ENCODE measurements at places on chromosomes 12 and 14. TPM values are rescaled to one million over a fixed set of nuclear protein-coding genes. Genes with fewer than 3 reads are reported as not detected.
A peak's percentile ranks its signal among the peaks of the same experiment; 100 is the strongest.

The HDAC7 gene
- total RNA-seq = 21.6 TPM

GRCh38 chr12:52038447-52038846 is 12.8 kb upstream of the NR4A1 start:
- no peak for DNase-seq

DNA sequence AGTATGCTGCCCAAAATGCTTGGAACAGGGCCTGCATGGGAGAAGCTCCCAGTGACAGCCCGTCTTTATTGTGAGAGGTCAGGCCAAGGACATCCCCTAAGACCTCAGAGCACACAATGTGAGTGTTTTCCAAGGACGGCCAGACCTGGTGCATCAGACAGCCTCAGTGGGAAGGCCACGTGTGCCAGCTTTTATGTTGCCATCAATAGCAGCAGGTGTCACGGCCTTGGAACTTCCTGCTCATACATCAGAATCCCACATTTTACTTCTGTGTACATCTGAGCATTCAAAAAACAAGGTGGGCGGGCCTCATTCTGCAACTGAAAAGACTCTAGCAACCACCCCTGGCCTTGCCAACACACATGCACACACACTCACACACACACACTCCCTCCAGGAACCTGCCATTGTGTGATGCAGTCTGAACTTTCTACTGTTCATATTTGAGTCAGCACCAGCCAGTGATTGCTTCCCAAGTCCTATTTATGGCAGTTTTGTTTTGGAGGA is 753.1 kb upstream of the TBX3 start:
- no peak for DNase-seq

GRCh38 chr14:106039400-106039799 is 513.0 kb downstream of the TMEM121 start:
- peak; percentile 65 for DNase-seq

- DNase-seq = no peak
Observed at GRCh38 chr12:104695453-104696148, 238.9 kb downstream of the CHST11 start.

DNA sequence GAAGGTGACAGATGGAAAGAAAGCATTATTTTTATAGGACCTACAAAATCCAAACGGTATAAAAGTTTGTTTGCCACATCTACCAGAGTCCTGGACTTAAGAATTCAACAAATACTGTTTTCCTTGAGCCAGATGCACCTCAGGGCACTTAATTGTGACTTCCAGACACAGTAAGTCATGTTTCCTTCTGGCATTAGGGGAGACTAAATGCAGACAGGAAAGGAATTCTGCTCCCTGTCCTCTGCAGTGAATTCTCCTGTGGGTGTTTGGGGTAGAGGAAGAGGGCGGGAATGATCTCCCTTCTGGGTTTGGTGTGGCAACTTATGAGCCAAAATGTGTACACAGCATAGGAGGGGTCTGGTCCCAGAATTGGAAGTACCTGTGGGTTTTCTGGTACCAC is 93.9 kb upstream of the ZDHHC17 start:
- DNase-seq = no peak

- no peak for DNase-seq
Observed at GRCh38 chr12:132620113-132620898, 1.7 kb downstream of the P2RX2 start.

DNA sequence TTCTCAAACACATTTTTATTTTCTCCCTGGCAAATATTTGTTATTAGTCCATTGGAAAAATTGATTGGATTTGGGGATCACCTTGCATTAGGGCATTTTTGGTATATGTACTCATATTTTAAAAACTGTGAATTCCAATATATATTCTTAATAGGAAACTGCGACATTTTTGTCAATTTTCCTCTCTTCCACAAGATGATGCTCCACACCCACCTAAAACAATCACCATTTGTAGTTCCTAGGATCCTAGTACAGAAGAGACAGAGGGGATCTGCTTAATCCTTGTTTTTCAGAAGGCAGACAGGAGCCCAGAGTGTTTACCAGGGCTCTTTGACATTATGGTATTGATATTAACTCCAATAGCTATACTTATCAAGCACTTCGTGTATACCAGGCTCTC is 22.8 kb upstream of the OASL start:
- no peak for DNase-seq

- no peak for DNase-seq
Observed at GRCh38 chr12:11812241-11812585, 162.7 kb downstream of the ETV6 start.

The SLC25A21 gene
- total RNA-seq = 0.14 TPM

The SOX5 gene
- total RNA-seq = 3.9 TPM

The MGAT4C gene
- total RNA-seq = 0.09 TPM

DNA sequence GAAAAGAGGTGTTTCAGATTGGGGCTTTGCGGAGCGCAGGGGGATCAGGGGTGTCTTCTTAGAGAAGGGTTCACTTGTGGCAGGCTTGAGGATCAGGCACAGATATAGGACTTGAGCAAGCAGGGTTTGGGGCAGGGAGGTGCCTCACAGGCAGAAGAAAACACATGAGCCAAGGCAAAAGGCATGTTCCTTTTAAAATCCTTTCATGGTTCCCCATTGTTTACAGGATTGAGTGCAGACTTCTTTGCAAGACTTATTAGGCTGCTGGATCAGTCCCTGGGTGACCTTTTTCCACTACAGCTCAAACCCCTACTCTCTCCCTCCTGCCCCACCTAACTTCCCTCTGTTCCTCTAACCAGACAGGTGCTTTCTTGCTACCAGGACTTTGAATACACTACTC is 19.7 kb downstream of the HSPB8 start:
- DNase-seq = no peak

GRCh38 chr12:90490355-90490754 is 464.6 kb downstream of the CCER1 start:
- no peak for DNase-seq

- DNase-seq = no peak
Observed at GRCh38 chr12:26623136-26623535, 209.9 kb downstream of the ITPR2 start.

The ST8SIA1 gene
- total RNA-seq = 1.0 TPM

DNA sequence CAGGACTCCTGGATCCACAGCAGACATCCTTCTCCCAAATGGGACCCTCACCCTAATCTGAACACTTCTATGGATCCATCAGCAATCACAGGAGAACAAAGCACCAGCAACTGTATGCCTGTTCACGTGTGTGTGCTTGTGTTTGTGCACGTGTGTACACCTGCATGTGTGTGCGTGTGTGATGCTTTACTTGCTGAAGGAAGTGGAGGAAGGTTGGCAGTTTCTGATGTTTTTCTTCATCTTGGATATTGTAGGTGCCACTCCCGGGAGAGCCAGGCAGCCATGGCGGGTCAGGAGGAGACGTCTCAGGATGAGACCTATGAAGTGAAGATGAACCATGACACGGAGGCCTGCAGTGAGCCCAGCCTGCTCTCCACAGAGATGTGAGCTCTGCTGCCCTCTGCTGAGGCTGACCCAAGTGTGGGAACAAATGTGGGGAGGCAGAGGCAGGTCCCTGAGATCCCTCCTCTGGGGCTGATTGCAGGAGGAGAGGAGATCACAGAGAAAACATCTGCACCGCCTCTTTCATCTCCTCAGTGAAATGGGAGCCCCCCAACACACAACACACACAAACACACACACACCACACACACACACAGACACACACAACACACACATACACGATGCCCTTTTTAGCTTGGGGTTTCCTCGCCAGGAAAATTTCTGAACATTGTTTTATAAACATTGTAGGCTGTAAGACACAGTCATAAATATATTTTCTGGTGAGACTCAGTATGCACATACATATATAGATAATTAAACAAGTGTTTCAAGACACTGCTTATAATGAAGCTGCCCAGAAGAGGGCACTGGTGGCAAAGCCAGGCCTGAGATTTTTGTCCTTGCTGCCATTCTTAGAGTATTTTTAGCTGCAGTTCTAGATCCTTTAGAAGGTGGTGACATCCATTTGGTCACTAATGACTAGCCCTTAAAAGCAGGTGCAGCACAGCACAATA is 112.2 kb upstream of the FKBP4 start:
- DNase-seq = no peak

DNA sequence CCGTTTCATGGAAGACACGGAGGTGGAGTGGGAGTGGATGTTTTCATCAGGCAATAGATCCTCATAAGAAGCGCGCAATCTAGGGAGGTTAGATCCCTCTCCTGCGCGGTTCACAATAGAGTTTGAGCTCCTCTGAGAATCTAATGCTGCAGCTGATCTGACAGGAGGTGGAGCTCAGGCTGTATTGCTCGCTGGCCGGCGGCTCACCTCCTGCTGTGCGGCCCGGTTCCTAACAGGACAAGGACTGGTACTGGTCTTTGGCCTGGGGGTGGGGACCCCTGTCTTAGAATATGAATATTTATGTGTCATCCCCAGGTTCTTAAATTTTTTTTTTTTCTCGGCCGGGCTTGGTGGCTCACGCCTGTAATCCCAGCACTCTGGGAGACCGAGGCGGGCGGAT is 36.7 kb downstream of the PRICKLE1 start:
- no peak for DNase-seq

DNA sequence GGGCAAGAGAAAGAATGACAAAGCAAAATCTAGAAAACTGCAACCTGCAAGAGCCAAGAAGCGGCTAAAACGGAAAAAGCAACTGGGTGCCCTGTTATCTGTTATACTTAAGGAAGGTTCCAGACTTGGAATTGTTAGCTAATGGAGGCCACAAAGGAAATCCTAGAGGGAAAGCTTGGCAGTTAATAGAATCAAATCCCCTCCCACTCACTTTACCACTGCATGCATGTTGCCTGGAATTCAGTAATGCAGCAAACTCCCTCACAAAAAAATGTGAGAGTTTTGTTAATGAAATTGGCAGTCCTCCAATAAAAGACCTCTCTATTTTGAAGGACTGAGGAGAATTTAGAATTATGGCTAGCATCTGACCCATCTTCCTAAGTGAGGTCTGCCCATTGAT is 164.2 kb upstream of the SOX5 start:
- no peak for DNase-seq

- DNase-seq = no peak
Observed at GRCh38 chr12:109476807-109477184, 304 bp downstream of the KCTD10 start.

GRCh38 chr12:15693228-15693911 is 95.8 kb downstream of the EPS8 start:
- DNase-seq = no peak

The TGM1 gene
- 2.3 TPM for total RNA-seq

The TIMELESS gene
- total RNA-seq = 9.7 TPM

DNA sequence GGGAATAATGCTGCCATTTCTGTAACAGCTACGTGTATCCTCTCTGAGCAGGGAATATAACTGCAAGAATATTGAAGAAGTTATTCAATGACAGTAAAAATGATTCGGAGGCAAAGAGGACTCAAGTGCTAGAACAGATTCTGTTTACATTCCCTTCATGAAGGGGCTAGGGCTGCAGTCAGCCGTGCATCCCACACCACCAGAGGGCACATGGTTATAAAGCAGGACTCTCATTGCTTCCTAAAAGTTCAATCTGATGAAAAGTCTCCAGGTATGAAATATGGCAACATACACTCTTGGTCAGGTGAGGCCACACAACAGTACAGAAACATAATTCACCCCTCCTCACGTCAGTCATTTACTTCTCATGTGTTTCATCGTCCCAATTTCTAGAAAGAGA is 34.0 kb downstream of the TCHP start:
- no peak for DNase-seq

The PPM1A gene
- total RNA-seq = 115 TPM

The HCAR2 gene
- total RNA-seq = not detected

DNA sequence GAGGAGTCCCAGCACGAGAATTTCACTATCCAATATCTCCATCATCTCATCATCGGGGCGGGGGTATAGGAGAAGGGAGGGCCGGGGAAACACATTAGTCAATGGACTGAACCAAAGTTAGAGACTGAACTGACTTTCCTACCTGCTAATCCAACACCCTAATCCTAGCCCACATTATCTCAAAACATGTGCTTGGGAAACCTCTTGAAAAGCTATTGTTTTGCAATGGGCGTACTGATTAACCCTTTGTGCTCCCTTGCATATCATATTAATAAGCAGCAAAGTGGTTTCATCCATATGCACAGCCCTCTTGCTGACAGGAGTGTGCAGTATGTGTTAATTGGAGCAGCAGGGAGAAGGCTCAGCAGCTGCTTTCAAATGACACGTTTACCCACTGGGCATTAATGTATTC is 125.7 kb upstream of the GRIP1 start:
- no peak for DNase-seq

GRCh38 chr12:111283521-111283920 is 85.4 kb downstream of the PHETA1 start:
- DNase-seq = no peak

GRCh38 chr12:26918321-26919215 is 19.2 kb downstream of the INTS13 start:
- DNase-seq = no peak

DNA sequence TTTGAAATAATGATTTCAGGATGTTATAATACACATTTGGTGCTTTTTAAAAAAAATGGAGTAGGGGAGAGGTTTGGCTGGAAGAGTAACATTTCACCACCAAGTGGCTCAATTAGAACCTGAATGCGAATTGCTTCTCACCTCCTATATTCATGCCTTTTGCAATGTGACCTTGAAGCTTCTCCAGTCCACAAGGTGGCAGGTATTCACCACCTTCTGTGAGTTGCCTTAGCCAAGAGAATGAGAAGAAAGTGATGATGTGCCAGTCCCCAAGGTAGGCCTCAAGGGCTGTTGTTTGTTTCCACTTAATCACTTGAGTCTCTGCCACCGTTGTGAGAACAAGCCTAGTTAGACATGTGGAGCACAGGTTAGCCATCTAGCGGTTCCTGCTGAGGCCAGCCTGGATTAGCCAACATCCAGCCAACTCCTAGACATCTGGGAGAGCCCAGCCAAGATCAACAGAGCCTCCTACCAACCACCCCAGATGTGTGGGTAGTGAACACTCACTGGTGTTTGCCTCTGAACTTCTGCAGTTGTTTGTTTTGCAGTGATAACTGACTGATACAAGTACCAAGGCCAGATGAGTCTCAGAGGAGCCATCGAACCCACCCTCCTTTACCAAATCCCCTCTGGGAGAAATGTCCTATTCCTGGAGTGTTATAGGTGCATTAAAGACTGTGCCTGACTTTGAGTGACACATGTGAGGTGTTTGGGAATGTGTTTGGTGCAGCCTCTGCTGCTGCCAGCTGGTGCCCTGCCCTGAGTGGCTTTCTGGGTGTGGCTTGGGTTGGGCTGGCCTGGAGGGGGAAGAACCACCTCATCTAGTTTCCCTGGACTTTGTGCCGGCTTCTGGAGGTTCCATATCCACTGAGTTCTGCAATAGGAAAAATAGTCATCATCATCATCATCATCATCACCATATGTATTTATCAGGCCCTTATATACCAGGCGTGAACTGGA is 132.5 kb upstream of the RFLNA start:
- peak; percentile 71 for DNase-seq

GRCh38 chr12:23093488-23093887 is 468.5 kb downstream of the ETNK1 start:
- no peak for DNase-seq
